ENCODE measurements at places on chromosomes 12 and 14. TPM values are rescaled to one million over a fixed set of nuclear protein-coding genes. Genes with fewer than 3 reads are reported as not detected.

Gene TMBIM6
- 561 TPM for polyA plus RNA-seq

Gene STAT6
- 8.8 TPM for polyA plus RNA-seq

Gene WIF1
- polyA plus RNA-seq, result 8.1 TPM

Gene RNASE1
- polyA plus RNA-seq, result 358 TPM

Gene GLI1
- polyA plus RNA-seq, result 0.36 TPM

Gene TMPRSS12
- not detected for polyA plus RNA-seq

Gene SLC7A7
- polyA plus RNA-seq, result 2.7 TPM

Gene CREBL2
- 34.8 TPM for polyA plus RNA-seq

Gene MEG3
- polyA plus RNA-seq, result 33.5 TPM

Gene CARMIL3
- polyA plus RNA-seq, result 7.1 TPM

Gene VRTN
- polyA plus RNA-seq, result not detected

Gene HOXC4
- polyA plus RNA-seq, result not detected

Gene SLC5A8
- not detected for polyA plus RNA-seq

Gene SMOC1
- polyA plus RNA-seq, result 44.8 TPM

Gene LRCOL1
- polyA plus RNA-seq, result 0.46 TPM

Gene PAPOLA
- polyA plus RNA-seq, result 74.0 TPM

Gene SSTR1
- 1.3 TPM for polyA plus RNA-seq

Data from brain (organoid and tissue), 16 donors.